Stimulated activated CD8-positive, alpha-beta memory T cell treated with anti-CD3 and anti-CD28 coated beads, Interleukin-4, amount 100 ng/mL, for 4 hours (primary cell): ENCODE measurements at places on chromosomes 4 and X.

DNA sequence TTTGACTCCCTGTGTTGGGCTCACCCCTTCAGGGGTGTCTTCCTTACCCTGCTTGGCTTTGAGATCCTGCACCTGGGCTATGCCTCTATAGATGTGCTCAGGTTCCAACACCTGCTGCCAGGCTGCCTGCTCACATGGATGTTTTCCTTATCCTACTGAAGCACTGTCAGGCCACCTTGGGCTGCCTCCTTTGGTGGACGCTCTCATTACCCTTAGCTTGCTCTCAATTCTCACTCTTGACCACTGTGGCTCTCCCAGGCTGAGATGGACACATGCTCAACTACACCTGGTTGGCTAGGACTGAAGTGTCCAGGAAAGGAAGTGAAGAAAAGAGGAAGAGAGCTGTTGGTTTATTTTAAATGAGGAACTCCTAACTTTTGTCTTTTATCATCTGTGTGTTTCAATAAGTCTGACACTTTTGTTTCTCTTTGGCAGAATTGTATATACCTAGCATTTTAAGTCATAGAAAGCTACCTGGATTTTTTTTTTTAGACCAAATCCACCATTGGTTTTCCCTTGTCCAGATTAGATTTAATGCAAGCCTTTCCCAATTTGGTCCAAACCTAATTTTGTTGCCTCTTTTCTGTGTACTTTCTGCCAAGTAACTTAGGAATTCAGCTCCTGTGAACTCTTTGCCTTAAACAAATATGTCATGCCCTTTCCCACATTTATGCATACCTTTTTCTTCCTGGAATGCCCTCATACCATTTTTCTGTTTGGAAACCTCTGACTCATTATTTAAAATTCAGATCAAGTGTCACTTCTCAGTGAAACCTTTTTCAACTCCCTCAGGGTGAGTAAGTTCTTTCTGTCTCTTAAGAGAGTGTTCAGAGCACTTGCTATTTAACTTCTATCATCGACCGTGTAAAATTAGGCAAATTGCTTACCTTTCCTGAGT is 175.8 kb downstream of the GC start:
- no peak for DNase-seq

GRCh38 chrX:48533165-48533564 is 6.3 kb upstream of the TBC1D25 start:
- no peak for DNase-seq

DNA sequence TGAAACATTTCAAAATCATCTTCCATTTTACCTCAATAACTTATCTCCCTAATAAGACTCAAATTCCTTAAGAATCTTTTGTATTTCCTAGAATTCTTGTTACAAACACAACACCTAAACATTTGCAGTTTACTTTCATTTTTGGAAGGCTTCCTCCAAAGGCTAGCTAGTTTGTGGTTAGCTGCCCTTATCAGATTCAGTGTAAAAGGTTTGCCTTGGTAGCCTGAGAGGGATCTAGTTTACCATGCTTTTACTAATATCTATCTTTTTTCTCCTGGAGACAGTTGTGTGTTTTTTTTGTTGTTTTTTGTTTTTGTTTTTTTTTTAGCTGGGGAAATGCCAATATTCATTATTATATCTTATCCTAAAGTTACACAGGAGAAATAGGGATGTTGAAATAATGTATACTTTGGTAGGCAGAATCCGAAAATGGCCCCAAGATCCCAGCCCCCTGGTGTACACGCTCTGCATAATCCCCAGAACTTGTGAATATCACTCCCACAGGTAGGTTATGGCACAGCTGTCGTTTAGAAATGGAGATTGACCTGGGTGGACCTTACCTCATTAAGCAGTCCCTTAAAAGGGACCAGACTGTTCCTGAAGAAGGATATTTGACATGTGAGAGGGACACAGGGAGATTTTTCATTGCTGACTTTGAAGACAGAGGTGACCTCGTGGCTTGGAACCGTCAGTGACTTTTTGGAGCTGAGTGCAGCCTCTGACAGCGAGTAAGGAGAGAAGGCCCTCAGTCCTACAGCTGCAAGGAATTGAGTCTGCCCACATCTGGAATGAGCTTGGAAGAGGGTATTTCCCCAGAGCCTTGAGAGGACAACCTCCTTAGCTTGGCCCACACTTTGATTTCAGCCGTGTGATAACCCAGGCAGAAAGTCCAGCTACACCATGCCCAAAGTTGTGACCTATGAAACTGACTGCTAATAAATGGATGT is 33.4 kb downstream of the SEPTIN11 start:
- DNase-seq = no peak

GRCh38 chrX:91080822-91081221 is 353.8 kb upstream of the PABPC5 start:
- DNase-seq = no peak

GRCh38 chr4:126533146-126533805 is 1099.5 kb upstream of the INTU start:
- DNase-seq = no peak

DNA sequence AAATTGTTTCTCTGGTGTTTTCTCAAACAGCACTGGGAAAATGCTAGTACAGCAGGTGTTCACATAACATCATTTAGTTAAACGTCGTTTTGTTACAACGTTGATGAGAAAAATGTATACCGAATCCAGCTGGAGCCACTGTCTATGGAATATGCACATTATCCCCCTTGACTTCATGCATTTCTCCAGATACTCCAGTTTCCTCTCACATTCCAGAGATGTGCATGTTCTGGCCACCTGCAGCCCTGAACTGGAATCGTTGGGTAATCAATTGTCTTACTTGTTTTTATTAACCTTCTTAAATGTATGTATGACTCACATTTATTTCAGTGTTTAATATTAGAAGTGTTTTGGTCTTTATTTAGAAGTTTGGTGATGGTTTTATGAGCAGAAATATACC is 18.4 kb upstream of the ODAM start:
- DNase-seq = no peak
